ENCODE measurements at places on chromosomes 1 and 21.

GRCh38 chr1:234535763-234536515 is 57.0 kb upstream of the TARBP1 start:
- no peak for DNase-seq

GRCh38 chr1:107141491-107142126 is 770 bp downstream of the NTNG1 start:
- peak; percentile 48 for DNase-seq

DNA sequence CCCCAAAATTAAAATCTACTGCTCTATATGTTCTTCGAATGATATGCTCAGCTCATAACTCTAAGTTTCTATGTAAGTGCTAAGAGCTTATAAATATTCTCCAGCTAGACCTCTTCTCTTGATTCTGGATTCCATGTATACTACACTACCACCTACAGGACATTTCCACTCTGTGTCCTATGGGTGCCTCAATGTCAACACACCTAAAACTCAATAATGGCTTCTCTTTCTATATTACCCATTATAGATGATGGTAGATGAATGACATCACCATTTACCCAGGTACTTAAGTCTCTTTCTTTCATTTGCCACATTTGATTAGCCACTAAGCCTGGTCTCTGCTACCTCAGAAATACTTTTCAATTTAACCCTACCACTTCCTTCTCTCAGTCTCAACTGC is 41.3 kb downstream of the TBX19 start:
- DNase-seq, result no peak

GRCh38 chr1:244047621-244048255 is 3.3 kb upstream of the ZBTB18 start:
- no peak for DNase-seq

DNA sequence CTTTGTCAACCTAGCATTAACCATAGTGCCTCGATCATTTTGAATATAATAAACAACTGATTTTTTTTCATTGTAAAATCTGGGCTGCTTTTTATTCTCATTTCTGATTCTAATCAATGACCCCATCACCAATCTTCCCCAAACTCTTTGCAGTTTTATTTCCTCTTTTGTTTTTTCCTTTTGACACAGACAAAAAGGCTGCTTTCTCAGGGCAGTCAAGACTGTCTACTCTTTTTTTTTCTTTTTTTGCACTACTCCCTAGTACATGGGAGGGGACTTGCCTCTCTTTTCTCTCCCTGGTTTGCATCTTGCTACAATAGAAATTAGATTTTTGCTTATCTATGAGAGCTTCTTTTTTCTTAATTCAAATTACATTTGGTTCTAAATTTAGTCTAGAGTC is 987.9 kb downstream of the ADGRL2 start:
- DNase-seq, result no peak

GRCh38 chr21:20617130-20617529 is 381.1 kb upstream of the NCAM2 start:
- no peak for DNase-seq

- DNase-seq, result no peak
Observed at GRCh38 chr1:222790115-222790514, 24.7 kb upstream of the DISP1 start.

DNA sequence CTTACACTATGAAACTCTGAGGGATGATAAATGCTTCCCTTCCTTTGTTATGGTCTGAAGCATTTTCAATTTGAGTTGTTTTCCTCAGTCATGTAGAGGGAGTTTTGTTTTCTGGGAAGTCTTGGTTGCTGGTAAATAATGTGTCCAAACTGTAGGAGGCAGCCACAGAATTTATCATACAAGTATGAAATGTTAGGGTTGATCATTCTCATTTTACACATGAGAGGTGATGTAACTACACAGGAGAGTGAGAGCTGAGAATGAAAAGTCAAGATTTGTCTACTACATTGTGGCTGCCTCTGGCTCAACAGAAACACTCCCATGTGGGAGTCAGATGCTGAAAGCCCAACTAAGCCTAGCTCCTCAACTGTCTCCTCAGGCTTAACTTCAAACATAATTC is 182.5 kb upstream of the SGIP1 start:
- no peak for DNase-seq

DNA sequence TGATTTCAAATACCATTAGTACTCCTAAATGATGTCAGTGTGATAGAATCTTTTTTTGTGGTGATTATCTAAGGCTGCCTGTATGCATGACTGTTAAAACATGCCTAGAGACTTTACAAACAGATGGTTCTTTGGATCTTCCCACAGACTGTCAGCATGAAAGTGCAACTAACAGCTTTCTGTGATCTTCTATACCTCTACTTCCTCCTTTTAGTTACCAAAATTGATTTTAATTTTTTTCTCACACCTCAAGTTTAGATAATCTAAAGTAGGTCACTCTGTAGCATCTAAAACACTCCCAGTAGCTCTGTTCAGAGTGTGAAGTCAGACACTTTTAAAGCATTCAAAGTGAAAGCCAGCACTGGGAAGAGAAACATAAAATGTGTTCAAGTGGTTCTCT is 534.5 kb downstream of the PTPRC start:
- DNase-seq, result no peak

GRCh38 chr21:32193098-32193465 is 85.8 kb downstream of the MIS18A start:
- DNase-seq, result no peak

DNA sequence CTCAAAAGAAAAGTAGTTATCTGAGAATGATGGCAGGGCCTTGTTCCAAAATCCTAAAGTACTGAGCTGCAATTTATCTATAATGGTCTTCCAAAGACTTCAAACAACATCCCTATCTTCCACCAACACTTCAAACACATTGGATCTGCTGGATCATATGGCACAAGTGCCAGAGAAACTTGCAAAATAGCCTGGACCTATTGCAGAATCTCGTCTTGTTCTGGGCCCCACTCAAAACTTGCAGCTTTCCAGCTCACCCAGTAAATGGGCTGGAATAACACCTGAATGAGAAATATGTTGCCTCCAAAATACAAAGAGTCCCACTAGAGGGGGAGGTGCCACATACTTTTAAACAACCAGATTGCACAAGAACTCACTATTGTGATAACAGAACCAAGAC is 44.0 kb upstream of the PKN2 start:
- no peak for DNase-seq

Data from D341Med (cell line).